Brain microvascular endothelial cell (primary cell): ENCODE measurements at places on chromosomes 6 and 20.

DNA sequence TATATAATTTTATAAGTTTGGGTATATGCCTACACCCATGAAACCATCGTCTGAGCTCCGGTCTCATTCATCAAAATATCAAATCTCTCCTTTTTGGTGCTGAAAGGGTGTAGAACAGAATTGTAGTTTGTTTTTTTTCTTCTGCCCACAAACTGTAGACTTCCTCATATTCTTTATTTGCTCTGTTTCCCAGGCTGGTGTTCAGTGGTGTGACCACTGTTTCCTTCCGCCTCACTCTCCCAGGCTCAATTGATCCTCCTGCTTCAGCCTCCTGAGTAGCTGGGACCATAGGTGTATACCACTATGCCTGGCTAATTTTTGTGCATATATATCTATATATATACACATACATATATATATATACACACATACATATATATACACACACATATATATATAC is 139.6 kb upstream of the HCRTR2 start:
- DNase-seq: no peak

DNA sequence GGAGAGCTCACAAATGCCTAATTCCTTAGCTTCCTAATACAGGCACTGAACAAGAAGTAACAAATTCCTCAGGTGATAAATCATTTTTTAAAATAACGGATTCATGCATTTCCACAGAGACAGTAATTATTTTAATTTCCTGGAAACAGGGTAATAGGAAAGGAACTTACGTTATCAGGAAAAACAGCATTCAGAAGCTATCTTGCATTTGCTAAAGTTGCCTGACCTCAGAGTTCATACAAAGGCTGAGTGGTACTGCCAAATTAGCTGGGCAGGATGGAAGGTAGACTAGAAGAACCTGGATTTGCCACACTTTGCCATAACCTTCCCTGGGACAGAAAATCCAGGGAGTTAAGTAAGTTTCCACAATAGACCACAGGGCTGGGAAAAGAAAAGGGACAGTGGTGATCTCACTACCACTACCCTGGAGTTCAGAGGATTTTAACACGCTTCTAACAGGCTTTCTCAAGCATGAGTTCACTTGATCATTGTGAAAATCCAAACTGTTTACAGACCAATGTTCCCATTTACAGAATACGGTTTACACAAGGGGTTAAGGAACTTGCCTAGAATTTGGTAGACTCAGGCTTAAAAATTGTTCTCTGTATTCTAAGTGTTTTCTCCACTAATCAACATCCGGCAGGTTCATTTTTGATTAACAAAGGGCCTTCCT is 57.0 kb downstream of the KIF13A start:
- DNase-seq: no peak

DNA sequence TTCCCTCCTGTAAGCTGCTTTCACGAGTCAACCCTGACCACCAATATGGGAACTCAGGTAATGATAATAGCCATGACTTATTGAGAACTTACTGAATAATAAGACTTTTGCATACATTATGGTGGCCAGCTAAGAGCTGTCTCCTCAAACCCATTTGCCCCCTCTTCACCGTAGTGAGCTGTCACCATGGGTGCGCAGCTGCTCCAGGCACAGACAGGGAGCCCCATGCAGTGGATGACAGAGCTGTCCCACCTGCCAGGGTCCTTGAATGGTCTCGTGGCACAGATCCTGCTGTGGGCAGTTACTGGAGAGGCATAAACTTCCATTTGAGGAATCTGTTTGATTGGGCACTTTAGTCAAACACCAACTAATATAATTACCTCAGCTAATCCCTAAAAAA is 1.9 kb downstream of the SLC22A16 start:
- no peak for DNase-seq

GRCh38 chr6:125489579-125490285 is 188.0 kb upstream of the HDDC2 start:
- DNase-seq: no peak

- no peak for DNase-seq
Observed at GRCh38 chr6:14095437-14095836, 22.1 kb upstream of the CD83 start.

DNA sequence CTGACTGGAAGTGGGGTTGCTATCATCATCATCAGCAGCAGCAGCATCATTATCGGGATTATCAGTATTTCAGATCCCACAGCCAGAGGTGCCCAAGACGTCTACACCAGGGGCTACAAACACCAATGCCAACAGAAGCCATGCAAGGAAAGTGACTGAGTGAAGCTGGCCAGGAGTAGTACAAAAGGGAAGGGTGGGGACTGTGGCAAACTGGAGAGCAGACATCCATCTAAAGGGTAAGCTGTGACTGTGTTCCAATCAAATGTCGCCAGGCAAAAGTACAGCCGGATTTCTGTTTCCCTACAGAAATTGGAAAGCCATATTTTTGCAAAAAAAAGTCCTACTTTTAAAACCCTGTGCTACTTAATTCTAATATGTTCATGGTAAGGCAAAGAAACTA is 50.0 kb downstream of the PREX1 start:
- DNase-seq: no peak

DNA sequence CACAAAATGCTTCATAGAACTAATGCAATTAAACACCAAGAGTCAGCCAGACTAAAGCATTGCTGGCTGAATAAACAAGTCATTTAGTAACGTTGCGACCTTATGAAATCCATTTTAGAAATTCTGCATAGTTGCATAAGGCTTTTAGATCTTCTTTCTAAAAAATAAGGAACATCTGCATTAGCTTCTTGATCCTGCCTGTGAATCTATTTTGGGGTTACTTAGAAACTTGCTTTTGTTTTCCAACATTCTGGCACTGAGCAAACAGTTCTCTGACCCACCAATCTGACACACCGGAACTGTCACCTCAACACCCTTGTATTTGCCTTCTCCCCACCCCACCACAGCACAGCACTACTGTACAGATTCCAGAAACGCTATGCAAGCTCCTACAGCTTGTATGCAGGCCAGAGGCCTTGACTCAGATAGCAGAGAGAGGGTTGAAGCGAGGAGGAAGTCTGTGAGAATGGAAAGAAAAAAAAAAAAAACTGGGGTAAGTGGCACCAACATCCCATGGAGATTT is 55.0 kb downstream of the KIF13A start:
- peak; percentile 95 for DNase-seq

- no peak for DNase-seq
Observed at GRCh38 chr20:40970218-40970617, 58.4 kb upstream of the TOP1 start.

DNA sequence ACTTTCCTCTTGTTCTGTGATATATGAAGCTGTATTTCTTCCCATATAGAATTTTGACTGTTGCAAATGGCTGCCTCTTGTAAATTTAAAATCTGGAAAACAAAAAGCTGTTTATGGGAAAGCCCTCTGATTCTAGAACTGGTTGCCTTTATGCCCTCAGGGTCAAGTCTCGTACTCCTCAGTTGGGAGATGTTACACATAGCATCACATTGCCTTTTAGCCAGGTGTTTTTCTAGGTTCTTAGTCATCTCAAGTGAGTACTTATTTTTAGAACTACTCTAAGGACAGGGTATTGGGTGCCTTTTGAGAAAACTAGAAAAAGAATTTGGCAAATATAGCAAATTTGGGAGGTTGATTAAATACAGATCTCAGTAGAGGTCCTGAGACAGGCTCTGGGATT is 58.5 kb downstream of the ANKS1A start:
- no peak for DNase-seq

GRCh38 chr6:24795106-24795505 is 3.6 kb downstream of the ARMH2 start:
- DNase-seq: no peak

DNA sequence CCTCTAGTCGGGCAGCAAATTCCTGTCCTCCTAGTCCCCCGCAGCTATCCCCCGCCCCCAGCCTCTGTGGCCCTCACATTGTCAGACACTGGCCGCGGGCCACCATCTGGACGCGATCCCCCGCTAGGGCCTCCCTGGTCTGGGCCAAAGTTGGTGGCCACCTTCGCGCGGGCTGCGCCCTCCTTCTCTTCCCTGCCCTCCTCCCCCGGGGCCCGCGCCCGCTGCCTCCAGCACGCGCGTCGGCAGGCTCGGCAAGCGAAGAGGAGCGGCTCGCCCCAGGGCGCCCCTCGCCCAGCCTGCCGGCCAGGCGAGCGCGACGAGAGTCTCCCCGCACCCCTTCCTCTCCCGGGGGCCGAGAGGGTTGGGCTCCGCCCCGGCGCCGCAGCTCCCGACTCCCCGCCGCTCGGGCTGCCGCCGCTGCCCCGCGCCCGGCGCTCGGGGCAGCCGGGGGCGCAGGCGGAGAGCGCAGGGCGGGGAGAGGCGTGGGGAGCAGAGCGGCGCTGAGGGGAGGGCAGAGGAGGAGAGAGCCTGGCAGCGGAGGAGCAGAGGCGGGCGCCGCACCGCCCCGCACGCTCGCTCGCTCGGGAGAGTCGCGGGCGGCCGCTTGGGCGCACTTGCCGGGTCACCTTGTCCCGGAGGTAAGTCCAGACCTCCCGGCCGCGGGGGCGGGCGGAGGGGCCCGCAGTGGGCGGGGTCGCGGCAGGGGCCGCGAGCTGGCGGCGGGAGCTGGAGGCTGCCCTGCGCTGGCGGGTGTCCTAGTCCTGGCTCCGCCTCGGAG is at the start of gene SYNDIG1:
SYNDIG1 (plus strand) TSS at position 514 of the 778 bp plus-strand sequence. CDS start 73,469 bp downstream, outside the sequence.
- no peak for DNase-seq

DNA sequence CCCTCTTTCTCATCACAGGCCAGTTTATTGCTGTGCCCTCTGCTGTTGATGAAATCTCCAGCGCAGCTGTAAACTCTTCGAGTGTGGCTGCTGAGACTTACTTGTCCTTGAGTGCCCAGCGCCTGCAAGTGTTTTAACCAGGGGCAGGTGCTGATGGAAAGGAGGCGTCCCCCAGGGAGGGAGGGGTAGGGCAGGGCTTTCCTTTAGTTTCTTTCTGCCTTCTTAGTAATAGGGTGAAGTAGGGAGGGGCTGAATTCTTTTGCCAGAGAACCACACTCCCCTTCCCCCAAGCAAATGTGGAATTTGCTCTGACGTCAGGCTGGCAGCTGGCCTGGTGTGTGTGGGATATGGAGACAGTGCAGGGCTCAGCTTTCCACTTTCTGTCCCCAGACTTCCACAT is 61.2 kb downstream of the IGF2R start:
- DNase-seq: peak; percentile 95

GRCh38 chr6:2448826-2449571 is 203.6 kb upstream of the GMDS start:
- DNase-seq: peak; percentile 63

GRCh38 chr20:35680452-35681183 is 15.9 kb upstream of the CPNE1 start:
- DNase-seq: no peak
